ENCODE measurements at places on chromosomes 5 and 9.

DNA sequence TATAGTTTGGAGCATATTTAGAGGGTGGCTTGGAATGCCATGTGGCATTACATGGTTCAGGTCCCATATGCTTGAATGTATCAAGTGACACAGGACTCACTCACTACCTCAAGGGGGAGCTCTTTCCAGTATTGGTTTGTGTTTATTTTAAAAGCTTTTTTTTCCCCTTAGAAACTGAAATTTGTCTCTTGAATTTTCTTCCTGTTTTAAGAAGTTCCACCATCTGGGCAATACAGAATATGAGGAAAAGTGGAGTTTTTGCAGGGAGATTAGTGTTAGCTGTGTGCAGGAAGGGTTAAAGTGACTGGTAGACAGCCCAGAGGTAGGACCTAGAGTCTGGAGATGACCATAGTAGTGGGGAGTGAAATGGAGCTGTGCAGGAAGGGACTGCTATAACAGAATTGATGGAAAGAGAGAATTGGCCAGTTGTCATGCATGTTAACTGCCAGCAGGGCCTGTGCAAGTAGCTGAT is 36.6 kb downstream of the CTNNA1 start:
- no peak for DNase-seq

DNA sequence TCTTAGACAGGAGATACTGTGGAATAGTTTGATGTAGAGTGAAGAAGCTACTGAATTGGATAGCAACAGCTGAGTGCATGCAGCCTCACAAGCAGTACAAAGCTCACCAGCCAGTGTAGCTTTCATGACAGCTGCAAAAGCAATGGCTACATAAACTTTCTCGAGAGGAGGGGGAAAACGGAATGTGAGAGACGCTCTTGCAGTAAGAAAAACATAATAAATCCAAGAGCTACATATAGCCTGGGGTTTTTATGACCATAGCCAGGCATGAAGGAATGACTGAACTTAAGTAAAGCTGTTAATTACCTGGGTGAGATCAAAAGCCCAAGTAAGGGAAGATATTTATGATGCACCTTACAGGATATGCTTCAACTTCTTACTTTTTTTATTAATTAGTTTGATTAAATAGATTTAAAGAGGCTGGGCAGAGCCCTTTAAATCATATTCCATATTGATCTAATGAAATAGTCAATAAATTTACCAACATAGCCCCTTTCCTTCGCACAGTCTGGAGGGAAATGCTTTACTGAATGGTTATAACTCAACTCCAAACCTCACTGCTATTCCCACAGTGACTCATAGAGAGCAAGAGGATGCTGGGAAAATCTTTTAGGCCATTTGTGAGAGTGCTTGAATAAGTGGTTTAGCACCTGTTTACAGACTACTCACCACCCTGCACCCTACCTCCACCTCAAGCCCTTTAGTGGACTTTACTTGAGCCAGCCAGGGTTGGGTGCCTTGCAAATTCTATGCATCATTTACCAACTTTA is 407.2 kb upstream of the CLINT1 start:
- no peak for DNase-seq

- no peak for DNase-seq
These were observed 32.4 kb downstream of the CDC42SE2 start for GRCh38 chr5:131296213-131296672.

DNA sequence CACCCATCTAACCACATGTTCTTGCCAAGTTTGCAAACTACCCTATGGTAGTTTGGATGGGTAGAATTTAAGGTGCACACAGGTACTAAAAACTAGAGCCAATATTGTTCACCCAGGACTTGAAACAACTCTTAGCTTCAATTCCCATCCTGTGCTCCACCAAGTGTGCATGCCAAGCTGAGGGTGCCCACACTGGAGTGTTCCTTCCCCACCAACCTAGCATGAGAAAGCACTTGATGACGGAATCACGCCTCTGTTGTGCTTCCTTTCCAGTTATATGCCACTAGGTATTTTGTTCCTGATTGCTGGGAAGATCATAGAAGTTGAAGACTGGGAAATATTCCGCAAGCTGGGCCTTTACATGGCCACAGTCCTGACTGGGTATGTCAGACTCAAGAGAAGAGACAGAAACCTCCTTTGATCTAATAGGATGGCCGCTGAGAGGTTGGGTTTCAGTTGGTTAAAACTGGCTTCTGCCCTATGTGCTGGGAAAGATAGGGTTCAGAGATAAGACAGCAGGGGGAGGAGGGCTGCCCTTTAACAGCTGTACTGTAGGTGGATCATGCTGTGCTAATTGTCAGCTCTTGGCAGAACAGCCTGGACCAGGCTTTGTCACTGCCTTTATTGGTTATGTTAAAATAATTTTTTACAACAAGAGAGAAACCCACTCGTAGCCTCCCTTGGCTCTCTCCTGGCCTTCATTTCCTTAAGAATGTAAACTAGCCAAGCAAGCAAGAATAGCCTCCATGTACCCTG is 83.5 kb downstream of the SLC1A1 start:
- no peak for DNase-seq

DNA sequence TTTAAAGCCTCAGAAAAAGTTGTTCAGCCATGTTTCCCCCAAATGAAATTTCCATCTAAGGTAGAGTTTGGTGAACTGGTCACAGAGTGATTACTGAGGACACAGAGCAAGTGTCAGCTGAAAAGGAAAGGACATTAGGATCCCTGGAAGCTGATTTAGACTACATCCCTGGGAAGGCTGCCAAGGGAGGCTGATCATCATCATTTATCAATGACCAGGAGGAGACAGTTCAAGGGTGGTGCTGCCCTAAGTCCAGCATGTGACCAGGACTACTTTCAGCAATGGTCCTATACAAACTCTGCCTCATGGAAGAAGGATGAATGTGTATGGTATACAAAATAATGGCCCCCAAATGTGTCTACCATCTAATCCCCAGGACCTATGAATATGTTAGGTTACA is 120.6 kb downstream of the PIK3R1 start:
- no peak for DNase-seq

DNA sequence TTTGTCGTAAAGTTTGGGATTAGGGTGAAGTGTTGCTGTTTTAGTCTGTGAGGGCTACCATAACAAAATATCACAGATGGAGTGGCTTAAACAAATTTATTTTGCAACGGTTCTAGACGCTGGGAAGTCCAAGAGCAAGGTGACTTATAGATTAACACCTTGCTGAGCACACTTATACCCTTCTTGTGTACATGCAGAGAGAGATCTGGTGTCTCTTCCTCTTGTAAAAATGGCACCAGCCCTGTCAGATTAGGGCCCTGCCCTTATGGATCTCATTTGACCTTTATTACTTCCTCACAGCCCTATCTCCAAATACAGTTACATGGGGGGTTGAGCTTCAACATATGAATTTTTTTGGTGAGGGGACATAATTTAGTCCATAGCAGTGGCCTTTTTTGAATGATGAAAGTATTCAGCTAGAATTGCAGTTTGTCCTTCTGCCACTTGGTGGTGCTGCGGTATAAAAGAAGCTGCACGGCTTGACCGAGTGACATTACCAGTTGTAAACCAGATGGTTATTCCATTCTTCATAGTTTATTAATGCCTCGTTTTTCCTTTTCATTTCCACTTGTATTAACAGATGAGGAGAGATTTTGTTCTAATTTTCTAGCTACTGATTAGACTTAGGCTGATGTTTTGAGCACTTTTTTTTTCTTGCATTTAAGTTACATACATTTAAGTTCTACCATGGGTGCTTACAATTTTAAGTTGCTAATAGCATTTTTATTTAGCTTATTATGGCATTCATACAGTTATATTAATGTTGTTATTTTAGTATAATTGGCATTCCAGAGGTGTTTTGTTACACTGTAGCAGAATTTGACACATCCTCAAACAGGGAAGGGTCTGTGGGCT is 19.4 kb downstream of the DCP2 start:
- peak; percentile 69 for DNase-seq

DNA sequence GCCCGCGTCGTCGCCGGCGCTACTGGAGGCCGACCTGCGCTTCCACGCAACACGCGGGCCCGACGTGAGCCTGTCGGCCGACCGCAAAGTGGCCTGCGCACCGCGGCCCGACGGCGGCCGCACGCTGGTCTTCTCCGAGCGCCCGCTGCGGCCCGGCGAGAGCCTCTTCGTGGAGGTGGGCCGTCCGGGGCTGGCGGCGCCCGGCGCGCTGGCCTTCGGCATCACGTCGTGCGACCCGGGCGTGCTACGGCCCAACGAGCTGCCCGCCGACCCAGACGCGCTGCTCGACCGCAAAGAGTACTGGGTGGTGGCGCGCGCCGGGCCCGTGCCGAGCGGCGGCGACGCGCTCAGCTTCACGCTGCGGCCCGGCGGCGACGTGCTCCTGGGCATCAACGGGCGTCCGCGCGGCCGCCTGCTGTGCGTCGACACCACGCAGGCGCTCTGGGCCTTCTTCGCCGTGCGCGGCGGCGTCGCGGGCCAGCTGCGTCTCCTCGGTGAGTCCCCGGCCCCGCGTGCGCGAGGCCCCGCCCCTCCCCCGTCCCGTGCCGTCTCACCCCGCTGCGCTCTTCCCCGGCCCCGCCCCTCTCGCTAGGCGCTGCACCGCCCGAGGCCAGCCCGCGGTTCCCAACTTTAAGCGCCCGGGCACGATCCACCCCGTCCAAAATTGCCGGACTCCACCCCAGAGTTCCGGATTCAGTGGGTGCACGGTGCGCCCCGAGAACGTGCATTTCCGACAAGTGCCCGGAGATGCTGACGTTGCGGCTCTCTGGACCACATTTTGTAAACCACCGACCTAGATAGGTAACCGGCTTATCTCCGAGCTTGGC is 42.8 kb downstream of the NEURL1B start:
- DNase-seq: peak; percentile 53

- DNase-seq: no peak
These were observed 2.7 kb downstream of the PCDHGC5 start for GRCh38 chr5:141491323-141492167.

GRCh38 chr9:13817754-13818278 is 496.1 kb downstream of the NFIB start:
- no peak for DNase-seq

GRCh38 chr5:13921578-13921977 is 22.9 kb downstream of the DNAH5 start:
- DNase-seq: no peak

- no peak for DNase-seq
These were observed 31.9 kb upstream of the SPDL1 start for GRCh38 chr5:169551696-169552095.

GRCh38 chr9:115691693-115692092 is 461.9 kb upstream of the PAPPA start:
- DNase-seq: no peak

DNA sequence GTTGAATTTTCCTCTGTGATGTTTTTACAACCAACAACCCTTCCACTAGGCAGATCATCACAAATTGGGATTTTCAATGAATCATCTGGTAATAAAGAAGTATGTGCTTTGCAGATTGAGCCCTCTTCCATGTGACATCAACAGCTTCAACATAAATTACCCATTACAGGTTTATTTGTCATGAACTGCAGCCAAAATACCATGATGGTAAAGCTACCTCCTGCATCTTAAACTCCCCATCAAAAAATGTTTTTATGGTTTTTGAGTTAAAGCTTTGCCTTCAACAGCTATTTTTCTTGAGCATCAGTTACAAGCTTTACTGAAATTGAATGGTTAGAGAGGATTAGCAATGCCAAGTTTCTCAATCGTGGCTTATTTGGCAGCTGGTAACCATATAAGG is 211.4 kb upstream of the TUSC1 start:
- DNase-seq: no peak

DNA sequence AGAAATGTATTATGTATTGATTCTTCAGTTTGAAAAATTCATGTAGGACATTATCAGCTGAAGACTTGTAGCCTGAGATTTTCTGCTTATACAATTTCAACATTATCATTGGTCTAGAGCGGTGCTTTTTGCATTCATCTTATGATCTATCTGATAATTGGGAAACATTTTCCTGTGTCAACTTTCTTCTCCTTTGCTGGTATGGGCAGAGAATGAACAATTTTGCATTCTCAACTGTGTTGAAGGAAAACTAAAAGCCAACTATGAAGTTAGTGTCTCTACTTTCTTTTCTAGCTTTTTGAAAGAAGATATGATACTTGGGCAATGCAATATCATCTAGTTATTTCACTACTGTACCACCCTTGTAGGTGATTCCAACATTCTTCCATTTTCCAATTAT is 10.3 kb downstream of the ZFR start:
- no peak for DNase-seq

GRCh38 chr9:100411472-100412283 is 15.3 kb upstream of the MSANTD3 start:
- peak; percentile 87 for DNase-seq

GRCh38 chr9:127856094-127856728 is 1.8 kb upstream of the ENG start:
- DNase-seq: no peak

GRCh38 chr5:36624277-36624676 is 17.9 kb downstream of the SLC1A3 start:
- DNase-seq: no peak

DNA sequence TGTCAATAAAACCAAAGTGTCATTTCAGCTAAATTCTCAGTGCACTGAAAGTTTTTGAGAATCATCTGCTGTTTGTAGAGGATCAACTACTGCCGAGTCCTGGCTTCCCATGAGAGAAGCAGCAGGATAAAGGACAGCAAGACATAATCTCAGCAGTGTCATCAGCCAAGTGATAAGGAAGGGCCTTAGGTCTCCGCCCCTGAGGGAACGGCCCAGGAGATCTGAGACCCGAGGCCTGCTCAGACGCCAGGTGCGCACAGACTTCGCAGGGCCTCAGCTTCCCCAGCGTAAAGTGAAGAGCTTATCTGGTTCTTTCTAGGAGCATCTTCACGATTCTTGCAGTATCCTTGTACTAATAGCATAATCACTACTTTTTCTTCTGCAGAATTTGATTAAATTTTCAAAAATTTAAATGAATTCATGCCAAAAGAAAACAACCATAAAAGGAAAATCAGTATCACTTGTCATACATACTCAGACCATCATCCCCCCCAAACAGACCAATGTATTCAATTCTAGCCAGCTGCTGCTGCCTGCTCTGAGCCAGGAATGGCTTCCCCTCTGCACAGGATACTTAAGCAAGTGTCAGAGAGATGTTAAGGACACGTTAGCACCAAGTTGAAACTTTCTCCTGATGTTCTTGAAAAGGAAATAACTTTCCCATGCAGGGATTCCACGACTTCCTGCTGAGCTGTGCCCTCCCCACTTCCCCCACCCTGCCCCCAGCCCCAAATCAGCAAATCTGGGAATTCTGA is 2.2 kb downstream of the GFPT2 start:
- no peak for DNase-seq

- DNase-seq: no peak
These were observed 11.8 kb downstream of the ACSL6 start for GRCh38 chr5:131999441-132000240.
